ENCODE measurements at places on chromosomes 11 and 22. TPM values are rescaled to one million over a fixed set of nuclear protein-coding genes. Genes with fewer than 3 reads are reported as not detected.

DNA sequence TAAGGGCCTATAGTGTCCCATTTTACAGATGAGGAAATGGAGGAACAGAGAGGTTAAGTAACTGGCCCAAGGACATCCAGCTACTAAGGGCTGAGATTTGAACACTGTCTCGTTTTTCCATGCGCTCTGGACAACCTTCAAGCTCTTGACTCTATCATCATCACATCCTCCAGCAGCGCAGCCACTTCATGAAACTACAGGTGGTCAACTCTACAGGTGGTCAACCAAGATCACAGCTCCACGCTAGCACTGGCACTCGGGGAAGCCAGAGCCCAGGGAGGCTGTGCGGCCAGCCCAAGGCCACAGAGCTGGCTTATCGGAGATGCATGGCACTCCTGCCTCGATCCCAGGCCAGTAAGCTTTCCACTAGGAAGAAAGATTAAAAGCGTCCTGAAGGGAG lies 40.0 kb downstream of the PHF21B start:
- no peak for DNase-seq

DNA sequence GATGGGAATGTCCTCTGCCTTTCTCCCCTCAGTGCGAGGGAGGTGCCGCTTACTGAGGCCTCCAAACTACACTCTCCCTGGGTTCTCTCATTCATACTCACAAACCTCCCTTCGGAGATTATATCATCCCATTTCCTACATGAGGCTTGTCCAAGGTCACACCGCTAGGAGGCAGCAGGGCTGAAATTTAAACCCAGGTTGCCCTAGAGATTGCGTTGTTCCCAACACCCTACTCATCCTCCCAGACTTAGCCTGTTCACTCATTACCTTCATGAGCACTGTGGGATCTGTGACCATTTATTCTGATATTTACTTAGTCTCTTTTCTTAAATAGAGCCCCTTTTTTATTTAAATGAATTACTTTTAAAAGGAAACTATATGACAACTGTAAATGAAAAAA lies 31.1 kb downstream of the SDHAF2 start:
- DNase-seq, result no peak

BAIAP2L2 gene
- total RNA-seq, result 0.44 TPM

MRGPRX4 gene
- total RNA-seq, result not detected

GAL gene
- total RNA-seq, result not detected

Data from lower lobe of right lung (tissue), 2 donors.